Dermis blood vessel endothelial cell (primary cell): ENCODE measurements at places on chromosomes 7 and 10.

GRCh38 chr10:122664501-122664900 lies 35.1 kb downstream of the C10orf120 start:
- no peak for DNase-seq

GRCh38 chr7:24200407-24200966 lies 83.5 kb upstream of the NPY start:
- DNase-seq: no peak

- no peak for DNase-seq
Measured at GRCh38 chr7:30351724-30352123, 67.3 kb downstream of the ZNRF2 start.

- DNase-seq: no peak
Measured at GRCh38 chr10:100535338-100535714, 417 bp upstream of the HIF1AN start.

GRCh38 chr7:149261316-149261828 lies 624 bp upstream of the ZNF783 start:
- peak; percentile 29 for DNase-seq

- no peak for DNase-seq
Measured at GRCh38 chr7:132461032-132461592, 115.2 kb downstream of the PLXNA4 start.

DNA sequence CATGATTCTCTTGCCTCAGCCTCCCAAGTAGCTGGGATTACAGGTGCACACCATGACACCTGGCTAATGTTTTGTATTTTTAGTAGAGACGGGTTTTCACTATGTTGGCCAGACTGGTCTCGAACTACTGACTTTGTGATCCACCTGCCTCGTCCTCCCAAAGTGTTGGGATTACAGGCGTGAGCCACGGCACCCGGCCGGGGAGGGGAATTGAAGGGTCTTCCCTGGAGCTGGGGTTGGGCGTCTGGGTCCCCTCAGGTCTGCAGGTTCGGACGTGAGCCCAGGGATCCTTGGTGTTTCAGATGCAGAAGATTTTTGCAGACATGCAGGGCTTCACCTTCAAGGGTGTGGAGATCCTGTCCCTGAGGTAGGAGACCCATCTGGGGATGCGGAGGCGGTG lies 6.0 kb upstream of the MUC12 start:
- DNase-seq: no peak

- DNase-seq: no peak
Measured at GRCh38 chr10:78604721-78605120, 464.0 kb upstream of the ZMIZ1 start.

- no peak for DNase-seq
Measured at GRCh38 chr10:67119651-67120050, 193.8 kb downstream of the LRRTM3 start.
